Activated gamma-delta T cell treated with Interleukin-2 at 50 U/mL for 16 hours (primary cell): ENCODE measurements at places on chromosomes 11 and 22.
A peak's percentile ranks its signal among the peaks of the same experiment; 100 is the strongest.

DNA sequence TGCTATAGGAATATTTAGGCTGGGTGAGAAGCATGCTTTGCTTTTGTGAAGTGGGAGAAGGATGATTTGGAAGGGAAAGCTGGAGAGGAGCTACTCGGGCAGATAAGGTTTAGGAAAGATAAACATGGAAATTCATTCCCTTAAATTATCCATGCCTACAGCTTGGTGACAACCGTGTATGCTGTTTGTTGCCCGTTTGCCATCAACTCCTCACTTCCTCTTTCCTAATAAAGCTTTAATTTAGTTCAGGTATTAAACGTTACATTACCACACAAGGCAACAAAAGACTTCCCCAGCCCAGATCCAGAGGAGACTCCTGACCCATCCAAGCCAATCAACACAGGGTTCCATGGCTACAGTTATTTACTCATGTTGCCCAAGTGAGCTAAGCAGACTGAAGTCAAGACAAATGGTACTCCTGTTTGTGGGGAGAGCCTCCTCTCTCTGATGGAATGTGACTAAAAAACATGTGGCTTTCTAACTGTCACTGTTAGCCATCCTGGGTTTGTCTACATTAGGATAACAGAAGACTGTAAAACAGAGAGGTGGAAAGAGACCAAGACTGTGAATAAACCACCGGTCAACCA lies 101.7 kb upstream of the GRAMD1B start:
- no peak for DNase-seq

DNA sequence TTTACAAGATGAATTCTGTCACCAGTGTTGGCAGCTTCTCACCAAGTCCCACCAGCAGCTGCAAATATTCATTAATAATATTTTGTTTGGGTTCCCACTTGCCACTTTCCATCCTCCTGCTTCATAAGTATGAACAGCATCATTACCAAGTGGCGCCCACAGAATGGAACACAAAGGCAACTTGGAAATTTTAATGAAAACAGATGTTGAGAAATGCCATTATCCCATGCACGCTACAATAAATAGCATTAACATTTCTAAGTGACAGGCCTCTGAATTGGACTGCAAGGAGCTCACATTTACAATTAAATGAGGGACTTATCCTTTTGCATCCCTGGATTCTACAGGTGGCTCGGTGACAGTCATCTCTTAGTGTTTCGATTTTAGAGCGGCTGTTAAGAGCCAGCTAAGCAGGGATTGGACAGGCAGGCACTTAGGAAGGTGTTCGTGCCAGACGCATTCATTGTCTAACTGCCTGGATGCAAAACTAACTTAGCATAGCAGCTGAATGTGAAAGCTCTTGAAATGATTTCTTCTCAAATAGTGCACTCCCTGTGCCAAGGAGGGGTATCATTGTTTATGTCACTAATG lies 170.3 kb downstream of the KIRREL3 start:
- no peak for DNase-seq

- DNase-seq = no peak
Measured at GRCh38 chr11:130402570-130402969, 25.8 kb downstream of the ADAMTS8 start.

GRCh38 chr22:43402128-43402527 lies 9.7 kb upstream of the MPPED1 start:
- no peak for DNase-seq

GRCh38 chr11:72696866-72697700 lies 22.9 kb upstream of the PDE2A start:
- DNase-seq = no peak

- no peak for DNase-seq
Measured at GRCh38 chr11:86089659-86090058, 20.8 kb upstream of the PICALM start.

- no peak for DNase-seq
Measured at GRCh38 chr11:12434325-12434654, 56.9 kb downstream of the PARVA start.

DNA sequence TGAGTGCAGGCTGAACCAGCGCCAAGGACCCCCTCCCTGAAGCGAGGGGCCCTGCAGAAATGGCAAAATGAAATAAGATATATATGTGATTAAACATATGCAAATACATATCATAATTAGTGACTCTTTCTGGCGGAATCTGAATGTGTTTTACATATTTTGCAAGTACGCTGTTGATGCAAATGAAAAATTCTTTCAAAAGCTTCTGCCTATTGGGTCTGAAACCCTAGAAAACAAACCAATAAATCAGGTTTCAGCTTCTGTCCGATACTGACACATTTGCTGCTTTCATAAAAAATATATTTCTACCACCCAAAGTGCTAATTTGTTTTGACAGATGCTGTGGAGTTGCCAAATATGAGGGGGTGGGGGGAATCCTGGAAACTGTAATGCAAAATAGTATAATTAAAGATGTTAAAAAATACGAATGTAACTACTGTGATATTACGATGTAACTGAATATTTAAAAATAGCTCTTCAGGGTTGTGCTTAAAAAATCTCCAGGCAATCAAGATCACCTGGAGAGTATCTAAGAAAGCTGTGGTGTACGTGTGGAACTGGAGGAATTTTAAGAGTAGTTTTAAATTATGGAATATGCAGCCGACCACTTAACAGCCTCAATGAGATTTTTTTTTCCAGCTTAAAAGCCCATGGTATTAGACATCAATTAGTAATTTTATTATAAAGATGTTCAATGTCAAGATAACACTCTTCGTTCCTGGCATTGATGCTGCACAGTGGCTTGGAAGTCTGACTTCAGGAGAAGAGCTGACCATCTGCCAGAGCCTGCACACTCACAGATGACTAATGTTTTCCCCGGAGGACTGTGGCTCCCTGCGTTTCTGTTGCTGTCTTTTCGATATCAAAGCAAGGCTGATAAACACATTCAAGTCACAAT lies 122.2 kb upstream of the RCN1 start:
- no peak for DNase-seq

DNA sequence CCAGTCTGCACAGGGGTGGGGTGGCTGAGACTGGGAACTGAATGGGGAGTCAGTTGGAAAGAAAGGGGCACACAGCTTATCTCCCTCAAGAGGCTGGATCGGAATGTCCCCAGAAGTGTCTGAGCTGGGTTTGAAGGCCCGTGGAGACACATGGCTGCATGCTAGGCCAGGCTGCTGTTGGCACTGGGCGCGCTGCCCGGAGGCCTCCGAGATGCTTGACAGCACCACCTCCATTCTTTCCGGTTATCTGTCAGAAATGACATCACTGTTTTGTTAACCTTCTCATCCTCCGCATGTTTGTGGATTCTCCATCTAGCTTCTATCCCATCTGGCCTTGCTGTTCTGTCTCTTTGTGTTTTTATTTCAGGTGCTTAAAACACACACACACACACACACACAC lies 85.5 kb downstream of the APIP start:
- no peak for DNase-seq

DNA sequence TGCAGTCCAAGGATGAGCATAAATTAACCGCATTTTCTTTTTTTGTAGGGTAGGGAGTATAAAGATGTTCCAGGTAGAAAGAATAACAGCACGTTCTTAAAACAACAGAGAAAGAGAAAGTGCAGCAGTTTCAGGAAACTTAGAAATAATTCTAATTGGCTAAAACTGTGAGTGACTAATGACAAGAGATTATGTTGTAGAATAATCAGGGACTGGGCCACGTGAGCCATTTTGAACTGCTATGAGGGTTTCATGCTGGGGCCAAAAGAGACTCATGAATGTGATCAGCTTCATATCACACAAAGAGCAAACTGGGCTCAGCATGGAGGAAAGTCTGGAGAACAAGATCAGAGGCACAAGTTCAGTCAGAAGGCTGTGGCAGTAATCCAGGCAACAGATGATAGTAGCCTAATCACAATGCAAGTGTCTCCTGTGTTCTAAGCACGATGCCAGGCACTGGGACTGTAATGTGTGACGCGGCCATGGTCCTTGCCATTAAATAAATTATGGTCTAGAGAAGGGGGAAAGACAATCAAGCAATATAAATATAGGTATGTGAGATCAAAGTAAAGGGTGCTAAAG lies 17.9 kb downstream of the CWF19L2 start:
- no peak for DNase-seq

- no peak for DNase-seq
Measured at GRCh38 chr11:5809905-5810795, 1.4 kb downstream of the OR52N2 start.

DNA sequence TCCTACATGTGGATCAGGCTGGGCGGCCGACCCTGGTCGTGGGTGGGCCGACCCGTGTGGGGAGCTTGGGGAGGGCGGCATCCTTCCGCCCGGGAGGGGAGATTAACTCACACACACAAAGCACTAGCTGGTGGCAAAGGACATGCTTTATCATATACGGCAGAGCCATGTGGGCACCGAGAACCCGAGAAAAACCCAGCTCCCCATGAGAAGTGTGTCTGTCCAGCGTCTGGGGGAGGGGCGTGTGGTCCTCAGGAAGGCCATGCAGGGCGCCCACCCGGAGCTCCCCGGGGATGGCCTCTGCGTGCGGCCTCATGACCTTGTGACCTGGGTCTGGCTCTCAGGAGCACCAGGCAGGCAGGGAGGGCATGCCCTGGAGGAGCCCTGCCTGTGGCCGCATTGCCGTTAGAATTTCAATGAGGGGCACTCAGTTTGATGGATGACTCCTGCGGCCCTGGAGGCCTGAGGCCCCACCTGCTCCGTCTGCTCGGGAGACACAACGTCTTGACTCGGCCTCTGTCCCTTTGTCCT lies 39.4 kb upstream of the TOLLIP start:
- no peak for DNase-seq

- DNase-seq = no peak
Measured at GRCh38 chr22:24455751-24456426, 28.5 kb downstream of the ADORA2A start.

DNA sequence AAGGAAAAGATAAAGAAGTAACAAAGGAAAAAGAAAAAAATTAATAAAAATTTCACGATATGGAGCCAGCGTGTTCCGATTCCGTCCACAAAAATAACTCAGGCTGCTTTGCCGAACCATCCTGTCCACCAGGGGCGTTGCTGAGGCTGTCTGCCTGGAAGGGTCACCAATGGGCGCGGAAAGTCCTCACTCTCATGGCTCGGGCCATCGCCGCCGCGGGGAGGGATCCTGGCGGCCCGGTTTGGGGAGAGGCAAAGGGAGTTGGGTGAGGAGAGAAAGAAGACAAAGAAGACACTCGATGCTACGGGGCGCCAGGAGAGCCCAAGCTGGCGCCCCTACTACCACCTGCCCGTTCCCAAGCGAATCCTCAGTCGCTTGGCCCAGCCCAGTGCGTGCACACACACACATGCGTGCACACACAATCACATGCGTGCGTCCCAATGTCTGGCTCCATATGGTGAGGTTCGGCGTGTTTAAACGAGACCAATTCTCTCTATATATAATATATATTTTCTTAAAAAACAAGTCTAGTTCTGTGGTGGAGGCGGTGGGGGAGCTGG lies 5.6 kb upstream of the PYGM start:
- peak; percentile 2 for DNase-seq

DNA sequence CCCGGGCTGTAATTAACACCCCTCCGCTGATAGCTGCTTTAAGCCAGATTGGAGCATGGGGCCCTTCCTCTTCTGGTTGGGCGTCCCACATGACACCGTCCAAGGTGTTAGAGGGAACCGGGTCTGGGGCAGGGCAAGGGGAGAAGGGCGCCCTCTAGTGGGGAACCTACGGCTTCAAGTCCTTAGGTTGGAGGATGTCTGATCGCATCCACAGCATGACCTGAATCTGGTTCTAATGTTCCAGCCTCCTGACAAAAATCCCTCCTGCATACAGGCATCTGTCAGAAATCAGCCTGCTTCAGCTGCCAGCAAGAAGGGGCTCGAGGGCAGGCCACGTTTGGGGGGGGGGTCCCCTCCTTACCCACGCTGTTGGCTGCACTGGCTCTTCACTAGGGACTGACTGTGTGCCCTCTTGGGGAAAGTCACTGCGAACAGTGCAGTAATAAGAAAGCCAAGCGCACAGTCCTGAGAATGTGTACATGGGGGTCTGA lies 94.2 kb upstream of the TBCEL start:
- peak; percentile 38 for DNase-seq

DNA sequence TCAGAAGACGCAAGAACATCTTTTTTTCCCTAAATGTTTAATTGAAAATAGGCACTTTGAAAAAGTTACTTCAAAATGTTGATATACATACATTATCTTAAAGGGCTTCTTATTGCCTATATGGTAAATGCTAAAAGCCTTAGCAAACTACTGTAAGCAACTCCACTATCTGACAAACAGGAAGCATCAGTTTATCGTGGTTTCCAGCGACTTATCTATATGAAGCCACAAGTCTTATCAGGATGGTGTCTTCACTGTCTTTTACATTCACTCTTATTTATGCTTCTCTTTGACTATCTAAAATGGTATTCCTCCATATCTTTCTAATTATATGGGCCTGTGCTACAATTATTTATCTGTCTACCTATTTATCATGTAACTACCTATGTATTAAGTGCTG lies 2091.9 kb downstream of the LRRC4C start:
- no peak for DNase-seq

DNA sequence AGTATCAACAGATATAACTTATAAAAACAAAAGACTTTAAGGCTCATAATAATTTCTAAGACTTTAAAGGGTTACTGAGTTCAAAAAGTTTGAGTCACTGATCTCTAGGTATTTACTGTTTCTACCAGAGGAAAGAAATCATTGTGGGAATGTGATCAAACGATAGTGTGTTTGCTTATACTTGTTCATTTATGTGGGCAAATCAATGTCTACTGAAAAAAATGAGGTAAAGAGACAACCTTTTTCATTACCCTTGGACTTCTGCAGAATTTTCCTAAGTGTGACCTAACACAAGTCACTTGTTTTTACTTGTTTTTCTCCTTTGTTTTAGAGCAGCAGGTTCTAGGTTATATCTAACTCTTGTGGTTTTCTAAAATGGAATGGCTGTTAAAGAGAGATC lies 65.4 kb downstream of the PRR5L start:
- no peak for DNase-seq

DNA sequence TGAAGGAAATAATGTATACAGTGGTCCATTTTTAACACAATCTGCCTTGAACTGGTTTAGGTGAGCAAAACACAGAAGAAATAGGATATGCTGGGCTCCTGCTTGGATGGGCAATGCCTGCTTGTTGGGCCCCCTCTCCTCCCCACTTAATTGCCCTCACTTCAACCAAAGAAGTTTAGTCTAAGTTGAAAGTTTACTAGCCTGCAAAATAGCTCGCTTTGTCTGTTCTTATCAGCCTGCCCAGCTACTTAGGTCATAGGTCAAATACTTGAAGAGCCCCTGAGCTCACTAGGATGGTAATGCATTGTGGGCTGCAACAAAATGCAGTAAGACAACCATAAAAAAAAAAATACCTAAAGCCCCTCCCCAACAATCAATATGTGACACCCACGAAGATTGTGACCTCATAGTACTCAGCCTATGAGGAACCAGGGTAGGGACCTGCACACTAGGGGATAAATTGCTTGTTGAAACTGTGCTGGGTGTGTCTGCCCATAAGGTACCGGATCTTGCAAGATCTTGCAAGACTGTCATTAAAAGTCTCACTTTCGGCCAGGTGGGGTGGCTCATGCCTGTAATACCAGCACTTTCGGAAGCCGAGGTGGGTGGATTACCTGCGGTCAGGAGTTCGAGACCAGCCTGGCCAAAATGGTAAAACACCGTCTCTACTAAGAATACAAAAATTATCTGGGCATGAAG lies 10.9 kb downstream of the DRICH1 start:
- no peak for DNase-seq
